Stimulated activated CD8-positive, alpha-beta memory T cell treated with anti-CD3 and anti-CD28 coated beads, Interleukin-15, amount 100 ng/mL, for 4 hours (primary cell): ENCODE measurements at places on chromosomes 4 and X.

DNA sequence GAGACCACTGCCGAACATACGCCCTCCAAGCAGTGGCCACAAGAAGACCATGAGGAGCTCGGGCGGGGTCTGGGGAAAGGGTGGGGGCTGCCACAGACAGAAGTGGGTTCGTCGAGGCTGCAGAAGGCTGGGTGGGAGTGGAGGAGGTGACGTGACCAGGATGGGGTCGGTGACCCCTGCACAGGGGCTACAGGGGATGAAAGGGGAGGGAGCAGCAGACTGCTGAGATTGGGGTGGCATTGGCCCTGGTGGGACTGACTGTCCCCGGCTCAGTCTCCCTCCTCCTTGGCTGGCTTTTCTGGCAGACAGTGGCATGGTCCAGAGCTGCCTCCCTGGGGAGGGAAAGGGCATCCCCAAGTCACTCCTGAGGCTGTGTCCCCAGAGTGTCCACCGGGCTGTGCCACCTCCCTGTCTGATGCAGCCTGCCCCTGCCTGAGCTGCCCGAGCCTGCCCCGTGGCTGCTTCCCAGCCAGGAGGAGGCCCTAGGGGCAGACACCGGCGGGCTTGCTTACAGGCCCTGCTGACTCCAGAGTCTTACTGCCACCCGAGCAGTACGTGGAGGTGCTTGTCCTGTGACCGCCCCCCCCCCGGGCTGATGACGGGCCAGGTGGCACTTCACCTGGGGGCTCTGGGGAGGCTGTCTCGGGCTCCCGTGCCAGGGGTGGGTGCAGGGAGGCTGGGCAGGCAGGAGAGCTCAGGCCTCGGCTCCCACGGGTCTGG is 7.2 kb downstream of the SH3BP2 start:
- DNase-seq = no peak

- DNase-seq = no peak
Measured at GRCh38 chrX:153631907-153632594, 15.0 kb upstream of the DUSP9 start.

DNA sequence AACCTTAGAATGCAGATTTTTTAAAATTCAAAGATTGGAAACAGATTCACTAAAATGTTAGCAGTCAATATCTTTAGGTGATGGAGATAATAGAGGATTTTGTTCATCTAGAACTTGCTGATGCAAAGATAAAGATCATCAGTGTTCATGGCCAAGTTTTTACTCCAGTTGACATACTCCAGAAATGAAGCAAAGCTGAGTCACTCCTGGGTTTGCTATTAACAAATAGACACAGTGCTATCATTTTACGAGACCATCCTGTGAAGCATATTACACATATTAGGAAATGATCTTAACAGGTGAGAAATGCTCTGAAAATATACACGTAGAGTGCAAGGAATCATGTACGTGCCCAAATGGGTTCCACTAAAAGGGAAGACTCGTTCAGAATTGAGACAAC is 170.6 kb upstream of the FAM9B start:
- DNase-seq = no peak

DNA sequence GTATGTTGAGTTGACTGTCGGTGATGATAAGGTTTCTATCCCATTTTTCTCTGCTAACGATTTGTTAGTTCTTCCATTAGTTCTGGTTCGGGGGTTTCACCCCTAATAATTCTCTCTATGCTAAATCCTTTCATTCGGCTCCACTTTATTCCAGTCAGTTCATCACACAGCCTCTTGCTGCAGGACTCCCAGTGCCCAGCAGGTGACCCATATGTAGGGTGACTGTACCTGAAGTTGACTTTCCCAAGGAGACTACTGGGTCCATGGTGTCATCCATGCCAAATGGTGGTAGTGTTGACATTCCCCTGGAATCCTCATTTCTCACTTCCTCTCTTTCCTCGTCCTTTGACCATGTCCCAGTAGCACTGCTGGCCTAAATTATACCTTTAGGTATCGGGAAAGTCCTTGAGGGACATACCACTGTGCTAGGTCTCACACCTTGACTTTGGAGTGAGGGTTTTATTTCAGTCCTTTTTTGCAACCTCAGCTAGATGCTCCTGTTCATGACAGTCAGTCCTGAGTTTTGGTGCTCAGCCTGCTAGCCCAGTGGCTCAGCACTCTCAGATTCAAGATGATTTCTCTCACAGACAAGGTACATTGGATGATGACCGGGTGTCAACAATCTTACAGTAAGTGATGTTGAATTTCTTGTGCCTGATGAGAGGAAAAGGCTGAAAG is 105.1 kb upstream of the ARHGAP24 start:
- no peak for DNase-seq

DNA sequence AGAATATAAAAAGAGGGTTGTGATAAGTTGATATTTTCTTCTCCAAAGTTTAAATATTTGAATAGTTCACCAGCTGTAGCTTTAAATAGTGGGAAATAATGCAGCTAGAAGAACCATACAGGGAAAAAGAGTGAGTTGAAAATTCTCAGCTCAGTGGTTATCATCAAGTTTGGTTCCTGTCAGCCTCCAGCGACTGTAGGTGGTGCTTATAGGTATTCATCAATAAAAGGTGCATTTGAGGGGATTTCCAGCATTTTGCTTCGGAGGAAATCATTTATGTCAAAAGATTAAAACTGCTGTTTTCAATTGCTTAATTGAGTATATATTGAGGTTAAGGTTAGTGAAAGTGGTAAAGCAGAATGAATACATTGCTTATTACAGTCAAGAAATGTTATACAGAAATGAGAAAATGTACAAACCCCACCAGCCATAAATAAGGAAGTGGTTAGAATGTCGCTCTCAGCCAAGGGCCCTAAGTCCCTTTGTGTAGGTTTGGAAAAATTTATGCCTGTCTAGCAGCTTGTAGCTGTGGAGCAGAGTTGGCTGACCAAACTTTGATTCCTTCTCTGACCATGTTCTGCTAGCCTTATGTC is 532.9 kb upstream of the FTHL17 start:
- DNase-seq = no peak

DNA sequence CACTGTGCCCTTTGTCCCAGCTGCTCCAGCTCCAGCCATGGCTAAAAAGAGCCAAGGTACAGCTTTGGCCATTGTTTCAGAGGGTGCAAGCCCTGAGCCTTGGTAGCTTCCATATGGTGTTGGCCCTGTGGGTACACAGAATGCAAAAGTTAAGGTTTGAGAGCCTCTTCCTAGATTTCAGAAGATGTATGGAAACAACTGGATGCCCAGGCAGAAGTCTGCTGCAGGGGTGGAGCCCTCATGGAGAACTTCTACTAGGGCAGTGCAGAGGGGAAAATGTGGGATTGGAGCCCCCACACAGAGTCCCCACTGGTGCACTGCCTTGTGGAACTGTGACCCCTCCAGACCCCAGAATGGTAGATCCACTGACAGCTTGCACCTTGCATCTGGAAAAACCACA is 70.9 kb upstream of the MSX1 start:
- no peak for DNase-seq

DNA sequence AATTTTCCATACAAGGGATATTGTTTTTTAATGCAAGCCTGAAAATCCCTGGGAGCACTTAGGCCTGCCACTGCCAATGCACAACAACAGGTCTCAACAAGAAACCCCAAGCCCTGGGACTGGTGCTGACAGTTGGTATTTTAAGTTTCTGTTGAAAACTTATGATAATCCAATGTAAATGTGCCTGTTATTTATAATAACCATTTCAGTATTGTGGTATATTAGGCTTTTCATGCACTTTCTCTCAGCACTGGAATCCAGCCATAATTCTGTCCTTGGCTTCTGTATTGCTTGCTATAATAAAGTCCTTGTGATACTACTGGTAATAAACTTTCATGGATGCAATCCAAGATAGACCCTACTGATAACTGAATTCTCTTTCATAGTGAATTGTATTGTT is 218.9 kb downstream of the PCDH7 start:
- no peak for DNase-seq

- no peak for DNase-seq
Measured at GRCh38 chr4:11404431-11404830, 24.3 kb downstream of the HS3ST1 start.

- no peak for DNase-seq
Measured at GRCh38 chr4:61580721-61581377, 380.7 kb downstream of the ADGRL3 start.

DNA sequence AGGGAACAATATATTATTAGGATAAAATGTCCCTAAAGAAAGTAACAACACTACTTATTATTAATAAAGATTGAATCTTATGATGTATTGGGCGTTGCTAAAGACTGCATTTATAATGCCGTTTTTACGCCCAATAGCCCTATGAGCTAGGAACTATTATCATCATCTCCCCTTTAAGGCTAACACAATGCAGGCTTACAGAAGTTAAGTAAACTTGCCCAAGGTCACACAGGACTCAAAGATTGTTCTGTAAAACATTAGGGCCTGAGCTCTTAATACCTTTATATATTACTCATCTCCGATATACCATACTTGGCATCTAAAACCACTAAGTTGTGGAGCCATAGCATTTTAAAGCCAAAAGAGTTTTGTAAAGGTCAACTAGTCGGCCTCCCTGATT is 149.5 kb downstream of the FAM13A start:
- no peak for DNase-seq

- no peak for DNase-seq
Measured at GRCh38 chr4:14667624-14668151, 334.6 kb upstream of the CPEB2 start.

- no peak for DNase-seq
Measured at GRCh38 chrX:14963447-14964236, 90.4 kb downstream of the MOSPD2 start.

DNA sequence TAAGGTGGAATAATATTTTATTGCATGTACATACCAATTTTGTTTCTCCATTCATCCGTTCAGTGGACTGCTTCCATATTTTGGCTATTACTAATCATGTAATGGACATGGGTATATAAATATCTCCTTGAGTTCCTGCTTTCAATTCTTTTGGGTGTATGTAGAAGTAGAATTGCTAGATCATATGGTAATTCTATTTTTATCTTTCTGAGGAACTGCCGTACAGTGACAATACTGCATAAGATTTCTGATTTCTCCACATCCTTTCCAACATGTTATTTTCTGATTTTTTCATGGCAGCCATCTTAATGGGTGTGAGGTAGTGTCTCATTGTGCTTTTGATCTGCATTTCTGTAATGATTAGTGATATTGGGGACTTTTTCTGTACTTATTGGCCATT is 19.2 kb downstream of the ALPK1 start:
- no peak for DNase-seq

DNA sequence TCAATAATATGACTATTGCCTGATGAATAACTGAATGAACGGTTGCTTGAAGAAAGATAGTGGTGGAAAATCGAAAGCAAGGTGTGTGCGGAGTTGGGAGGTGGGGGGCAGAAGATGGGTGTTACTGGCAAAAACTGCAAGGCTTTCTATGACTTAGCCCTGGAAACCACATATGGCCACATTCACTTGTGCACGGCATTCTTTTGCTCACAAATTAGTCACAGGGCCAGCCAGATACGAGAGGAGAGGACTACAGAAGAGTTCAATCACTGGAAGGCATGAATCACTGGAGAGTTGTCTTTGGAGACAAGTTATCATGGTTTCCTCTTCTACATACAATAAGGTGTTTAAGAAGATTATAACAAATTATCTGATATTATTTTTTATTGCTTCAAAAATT is 626.5 kb upstream of the CPEB2 start:
- no peak for DNase-seq

- no peak for DNase-seq
Measured at GRCh38 chrX:29468911-29469494, 746.4 kb upstream of the MAGEB2 start.

DNA sequence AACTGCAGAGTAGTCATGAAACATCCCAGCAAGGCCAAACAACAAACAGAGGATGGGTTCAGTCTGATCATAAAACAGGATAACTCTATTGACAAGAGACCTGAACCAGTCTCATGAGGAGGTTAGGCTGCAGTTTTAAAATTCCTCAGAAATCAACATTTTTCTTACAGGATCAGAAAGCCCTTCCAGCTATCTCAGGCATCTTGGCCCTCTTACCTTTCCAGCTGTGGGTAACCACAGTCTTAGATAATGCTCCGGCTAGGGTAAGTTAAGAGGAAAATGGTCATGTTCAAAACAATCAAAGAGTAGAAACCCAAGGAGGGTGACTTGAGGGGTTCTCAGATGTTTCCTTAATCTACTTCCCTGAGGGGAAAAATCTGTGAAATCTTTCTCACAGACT is 5.1 kb downstream of the CTSO start:
- DNase-seq = no peak

GRCh38 chr4:165972747-165973146 is 99.7 kb downstream of the TLL1 start:
- no peak for DNase-seq

GRCh38 chrX:120269373-120270035 is 18.9 kb downstream of the ZBTB33 start:
- DNase-seq = no peak

GRCh38 chr4:173835903-173836302 is 305.9 kb upstream of the HAND2 start:
- no peak for DNase-seq

GRCh38 chr4:141659539-141659938 is 23.2 kb downstream of the IL15 start:
- DNase-seq = no peak

GRCh38 chr4:132592340-132592739 is 556.8 kb upstream of the PCDH10 start:
- DNase-seq = no peak

DNA sequence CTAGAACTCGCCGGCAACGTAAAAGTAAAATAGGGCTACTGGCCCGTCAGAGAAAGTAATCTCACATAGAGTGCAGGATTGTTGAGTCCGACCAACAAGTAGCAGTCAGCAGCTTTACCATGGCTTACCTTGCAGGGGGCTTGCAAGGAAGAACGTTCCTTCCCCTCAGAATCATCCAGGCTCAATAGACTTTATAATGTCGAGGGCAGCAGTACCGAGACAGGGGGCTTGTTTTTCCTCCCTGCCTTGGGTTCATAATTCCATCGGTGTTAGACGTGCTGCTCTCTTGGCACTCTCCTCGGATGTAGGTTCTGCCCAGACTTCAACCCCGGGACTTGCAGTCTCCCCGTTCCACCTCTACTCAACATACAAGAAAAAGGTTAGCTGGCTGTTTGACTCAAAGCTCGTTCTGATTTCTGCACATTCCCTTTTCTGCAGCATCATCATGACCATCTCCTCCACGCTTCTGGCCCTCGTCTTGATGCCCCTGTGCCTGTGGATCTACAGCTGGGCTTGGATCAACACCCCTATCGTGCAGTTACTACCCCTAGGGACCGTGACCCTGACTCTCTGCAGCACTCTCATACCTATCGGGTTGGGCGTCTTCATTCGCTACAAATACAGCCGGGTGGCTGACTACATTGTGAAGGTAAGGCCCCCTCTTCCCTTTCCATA is 1.5 kb downstream of the SLC10A4 start:
- no peak for DNase-seq

DNA sequence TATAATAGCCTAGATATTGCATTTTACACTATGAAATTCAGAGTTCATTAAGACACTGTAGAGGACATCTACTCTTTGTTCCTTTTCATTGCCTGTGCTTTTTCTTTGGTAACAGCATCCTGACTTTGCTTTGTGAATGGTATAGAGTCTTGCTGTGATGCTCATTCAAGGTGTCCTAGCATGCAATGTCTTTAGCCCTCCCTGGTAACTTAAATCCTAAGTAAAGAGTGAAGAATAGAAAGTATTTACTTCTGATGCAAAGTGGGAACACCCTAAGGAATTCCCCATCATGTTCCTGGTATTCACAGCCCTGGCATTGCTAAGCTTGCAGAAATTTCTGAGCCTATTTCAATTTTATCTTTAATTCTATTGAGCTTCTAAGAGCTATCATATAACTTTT is 400.1 kb downstream of the FAT4 start:
- DNase-seq = no peak

- DNase-seq = no peak
Measured at GRCh38 chr4:39994406-39994805, 16.7 kb upstream of the PDS5A start.

GRCh38 chr4:6619116-6619465 is 21.4 kb upstream of the MRFAP1 start:
- no peak for DNase-seq
